Bronchus fibroblast of lung (primary cell): ENCODE measurements at places on chromosomes 5 and 9. TPM values are rescaled to one million over a fixed set of nuclear protein-coding genes. Genes with fewer than 3 reads are reported as not detected.

Gene CENPK
- total RNA-seq: 16.1 and 22.7 TPM in 2 replicates

Gene PCDHGA2
- 0.50 and 0.59 TPM in 2 replicates for total RNA-seq

Gene CANX
- 209 and 245 TPM in 2 replicates for total RNA-seq

Gene PHYHD1
- 15.9 and 19.0 TPM in 2 replicates for total RNA-seq

Gene OGN
- 0.15 and 0.17 TPM in 2 replicates for total RNA-seq

Gene SPEF2
- total RNA-seq: 0.74 and 1.0 TPM in 2 replicates

Gene IFNA2
- not detected in 2 replicates for total RNA-seq

Gene PAEP
- not detected in 2 replicates for total RNA-seq

Gene MAT2B
- 84.7 and 90.6 TPM in 2 replicates for total RNA-seq

Gene NR5A1
- not detected in 2 replicates for total RNA-seq

Gene BARHL1
- not detected in 2 replicates for total RNA-seq

Gene AGGF1
- 11.0 and 14.0 TPM in 2 replicates for total RNA-seq
